NCI-H1092 (cell line): ENCODE measurements at places on chromosomes 12 and 14.

DNA sequence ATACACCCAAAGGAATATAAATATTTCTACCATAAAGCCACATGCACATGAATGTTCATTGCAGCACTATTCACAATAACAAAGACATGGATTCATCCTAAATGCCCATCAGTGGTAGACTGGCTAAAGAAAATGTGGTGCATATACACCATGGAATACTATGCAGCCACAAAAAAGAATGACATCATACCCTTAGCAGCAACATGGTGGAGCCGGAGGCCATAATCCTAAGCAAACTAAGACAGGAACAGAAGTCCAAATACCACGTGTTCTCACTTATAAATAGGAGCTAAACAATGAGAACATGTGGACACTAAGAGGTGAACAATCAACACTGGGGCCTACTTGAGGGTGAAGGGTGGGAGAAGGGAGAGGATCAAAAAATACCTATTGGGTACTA lies 198.5 kb downstream of the BMP4 start:
- no peak for DNase-seq

GRCh38 chr14:85363358-85363757 lies 166.6 kb upstream of the FLRT2 start:
- no peak for DNase-seq

- no peak for DNase-seq
Observed at GRCh38 chr12:112353393-112353792, 28.8 kb downstream of the HECTD4 start.

DNA sequence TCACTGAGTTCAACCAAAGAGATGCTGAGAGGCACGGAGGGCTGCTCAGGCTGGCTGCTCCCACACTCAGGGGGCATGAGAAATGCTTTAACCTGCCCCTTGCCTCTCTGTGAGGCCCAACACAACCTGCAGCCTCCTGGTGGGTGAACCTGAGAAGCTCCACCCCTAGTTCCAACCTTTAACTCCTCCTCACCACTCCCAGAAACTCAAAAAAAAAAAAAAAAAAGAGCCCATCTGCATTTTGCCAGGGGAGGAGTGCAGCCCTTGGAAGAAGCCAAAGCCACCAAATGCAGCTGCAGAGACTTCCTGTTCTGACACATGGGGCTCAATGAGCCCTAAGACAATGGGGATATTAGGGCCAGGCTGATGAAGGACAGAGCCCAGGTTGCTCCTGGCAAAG lies 8.9 kb downstream of the KRT4 start:
- no peak for DNase-seq

GRCh38 chr14:58731465-58732293 lies 93.9 kb downstream of the DACT1 start:
- no peak for DNase-seq

GRCh38 chr14:88562532-88562830 lies 356 bp upstream of the ZC3H14 start:
- DNase-seq: no peak

- no peak for DNase-seq
Observed at GRCh38 chr12:59632408-59632807, 36.6 kb downstream of the SLC16A7 start.

DNA sequence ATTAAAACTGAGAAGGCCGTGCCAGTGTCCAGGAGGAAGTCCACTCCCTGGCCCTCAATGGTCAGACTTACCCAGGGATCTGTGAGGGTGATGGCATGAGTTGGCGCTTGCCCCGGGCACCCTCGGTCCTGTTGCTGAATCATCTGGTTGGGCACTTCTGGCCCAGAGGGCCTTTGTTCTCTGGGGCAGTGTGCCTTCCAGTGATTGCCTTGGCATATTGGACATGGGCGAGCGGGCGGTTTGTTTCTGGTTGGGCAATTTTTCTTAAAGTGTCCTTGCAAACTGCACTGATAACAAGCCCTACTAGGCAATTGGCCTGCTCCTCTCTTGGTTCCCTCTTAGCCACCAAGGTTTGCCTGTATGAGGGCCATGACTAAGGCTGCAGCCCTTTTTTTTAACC lies 69.5 kb upstream of the ZDHHC17 start:
- DNase-seq: no peak

DNA sequence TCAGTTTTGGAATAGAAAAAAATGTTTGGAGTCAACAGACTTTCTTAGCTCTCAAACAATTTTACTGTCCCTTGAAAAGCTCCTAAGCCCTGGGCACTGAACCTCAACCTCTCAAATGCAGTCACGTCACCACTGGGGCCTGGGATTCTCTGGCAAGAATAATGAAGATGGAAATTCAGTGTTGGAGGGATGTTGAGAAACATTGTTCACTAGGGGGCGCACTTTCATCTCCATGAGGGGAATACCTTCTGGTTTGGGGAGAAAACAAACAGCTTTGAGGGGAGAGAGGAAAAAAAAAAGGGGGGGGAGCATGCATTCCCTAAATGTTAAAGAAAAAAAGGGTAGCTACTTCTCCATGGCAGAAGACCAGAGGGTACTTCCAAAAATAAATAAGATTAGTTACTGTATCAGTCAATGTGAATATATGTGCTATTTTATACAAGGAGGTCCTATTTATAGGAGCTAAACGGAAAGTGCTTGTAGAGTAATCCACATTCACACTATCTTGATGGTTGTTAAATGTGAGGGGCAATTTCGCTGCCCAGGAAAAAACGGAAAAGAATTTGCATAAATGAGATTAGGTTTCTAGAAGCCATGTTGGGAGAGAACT lies 5.8 kb upstream of the TBPL2 start:
- DNase-seq: peak; percentile 73

DNA sequence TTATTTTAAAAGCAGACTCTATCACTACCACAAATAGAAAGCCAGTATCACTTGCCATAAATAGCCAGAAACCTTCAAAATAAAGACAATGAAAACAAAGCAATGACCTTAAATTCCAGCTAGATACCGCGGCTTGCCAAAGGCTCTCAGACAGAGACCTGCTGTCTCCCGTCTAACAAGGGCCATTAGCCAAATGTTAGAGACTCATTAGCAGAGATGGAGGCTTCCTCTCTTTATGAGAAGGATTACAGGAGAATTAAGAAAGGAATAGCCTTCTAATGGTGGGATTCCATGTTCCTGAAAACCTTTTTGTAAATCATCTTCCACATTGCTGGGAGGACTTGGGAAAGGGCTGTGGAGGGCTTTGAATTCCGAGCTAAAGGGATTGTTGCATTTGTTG lies 206.7 kb downstream of the AACS start:
- no peak for DNase-seq

- no peak for DNase-seq
Observed at GRCh38 chr12:66103016-66103913, 27.3 kb downstream of the LLPH start.

- no peak for DNase-seq
Observed at GRCh38 chr14:59869381-59870255, 958 bp downstream of the RTN1 start.

- no peak for DNase-seq
Observed at GRCh38 chr12:39846971-39847650, 227.5 kb upstream of the ABCD2 start.

- DNase-seq: no peak
Observed at GRCh38 chr12:113438523-113439300, 16.5 kb downstream of the SDSL start.

- DNase-seq: no peak
Observed at GRCh38 chr12:119341020-119341419, 6.5 kb downstream of the CCDC60 start.

- no peak for DNase-seq
Observed at GRCh38 chr14:92679246-92679645, 69.2 kb downstream of the LGMN start.

- no peak for DNase-seq
Observed at GRCh38 chr14:68575426-68575825, 217.4 kb downstream of the ZFP36L1 start.

DNA sequence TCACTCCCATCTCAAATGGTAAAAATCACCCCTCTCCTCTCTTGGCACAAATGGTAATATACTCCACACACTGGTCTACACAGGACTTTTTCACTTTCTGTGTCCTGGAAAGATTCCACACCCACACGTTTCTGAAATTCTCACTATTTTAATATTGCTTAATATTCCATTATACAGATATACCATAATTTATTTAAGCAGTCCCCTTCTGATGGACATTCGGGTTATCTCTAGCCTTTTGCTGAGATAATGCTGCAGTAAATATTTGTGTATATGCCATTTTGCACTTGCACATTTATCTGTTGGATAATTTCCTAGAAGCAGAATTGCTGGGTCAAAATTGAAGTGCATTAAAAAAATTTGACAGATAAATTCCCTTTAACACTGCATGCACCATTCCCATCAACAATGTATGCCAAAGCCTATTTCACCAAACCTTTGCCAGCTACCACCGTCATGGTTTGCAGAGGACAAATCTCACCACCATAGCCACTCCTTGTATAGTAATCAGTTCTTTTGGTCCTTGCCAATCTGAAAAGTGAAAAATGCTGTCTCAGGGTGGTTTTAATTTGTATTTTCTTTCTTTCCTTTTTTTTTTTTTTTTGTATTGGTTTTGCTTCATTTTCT lies 15.5 kb upstream of the COL2A1 start:
- no peak for DNase-seq

GRCh38 chr14:54488318-54488645 lies 498 bp downstream of the GMFB start:
- DNase-seq: no peak

GRCh38 chr12:19515179-19515578 lies 75.9 kb downstream of the AEBP2 start:
- no peak for DNase-seq

DNA sequence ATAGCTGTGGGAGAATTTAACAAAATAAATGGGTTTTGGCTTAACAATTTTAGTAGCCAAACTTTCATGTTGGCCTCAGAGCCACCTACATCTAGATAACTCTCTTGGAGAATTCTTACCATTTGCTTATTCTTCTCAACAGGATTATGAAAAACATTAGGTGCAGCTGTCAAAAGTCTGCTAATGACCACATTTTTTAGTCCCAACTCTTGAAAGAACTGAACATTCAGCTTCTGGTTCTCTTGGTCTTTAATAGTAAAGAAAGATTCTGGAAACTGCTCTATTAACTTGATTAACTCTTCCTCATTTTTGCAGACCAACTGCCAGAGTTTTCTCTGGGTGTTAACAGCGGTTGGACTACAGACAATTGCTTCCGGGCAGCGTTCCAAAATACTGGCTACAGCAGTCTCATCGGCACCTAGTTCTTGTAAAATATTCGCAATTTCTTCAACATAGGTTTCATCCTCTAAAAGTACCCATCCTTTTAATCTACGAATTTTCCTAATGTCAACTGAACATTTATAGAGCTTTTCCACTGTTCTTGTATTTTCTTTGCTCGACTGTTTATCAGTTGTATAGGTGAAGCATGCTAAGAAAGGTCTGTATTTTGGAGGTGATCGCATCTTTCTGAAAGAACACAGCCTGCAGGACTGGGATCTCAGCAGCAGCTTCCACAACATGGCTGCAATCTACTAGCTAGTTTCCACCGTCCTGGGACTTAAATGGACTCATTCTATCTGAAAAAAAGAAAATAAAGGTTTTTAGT lies 8.7 kb downstream of the MTERF2 start:
- peak; percentile 57 for DNase-seq

DNA sequence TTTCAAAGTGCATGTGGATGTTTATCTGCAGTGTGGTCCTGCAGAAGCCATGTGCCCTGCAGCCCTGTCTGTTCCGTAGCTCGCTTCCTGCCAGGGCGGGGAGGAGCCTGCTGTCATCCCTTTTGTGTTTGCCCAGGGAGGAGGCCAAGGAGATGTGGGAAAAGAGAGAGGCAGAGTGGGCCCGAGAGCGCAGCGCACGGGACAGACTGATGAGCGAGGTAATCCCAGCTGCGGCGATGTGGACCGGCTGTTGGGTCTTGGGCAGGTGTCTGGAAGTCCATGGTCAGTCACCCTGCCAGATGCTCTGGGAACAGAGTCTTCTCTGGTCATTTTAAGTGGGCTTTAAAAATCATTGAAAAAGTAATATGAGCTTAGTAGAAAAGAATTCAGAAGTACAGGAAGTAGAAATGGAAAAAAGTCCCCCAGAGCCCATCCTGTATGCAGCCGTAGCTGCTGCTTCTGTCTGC lies 12.8 kb downstream of the TCHP start:
- DNase-seq: no peak

- DNase-seq: no peak
Observed at GRCh38 chr14:63475761-63476160, 67.4 kb downstream of the PPP2R5E start.

DNA sequence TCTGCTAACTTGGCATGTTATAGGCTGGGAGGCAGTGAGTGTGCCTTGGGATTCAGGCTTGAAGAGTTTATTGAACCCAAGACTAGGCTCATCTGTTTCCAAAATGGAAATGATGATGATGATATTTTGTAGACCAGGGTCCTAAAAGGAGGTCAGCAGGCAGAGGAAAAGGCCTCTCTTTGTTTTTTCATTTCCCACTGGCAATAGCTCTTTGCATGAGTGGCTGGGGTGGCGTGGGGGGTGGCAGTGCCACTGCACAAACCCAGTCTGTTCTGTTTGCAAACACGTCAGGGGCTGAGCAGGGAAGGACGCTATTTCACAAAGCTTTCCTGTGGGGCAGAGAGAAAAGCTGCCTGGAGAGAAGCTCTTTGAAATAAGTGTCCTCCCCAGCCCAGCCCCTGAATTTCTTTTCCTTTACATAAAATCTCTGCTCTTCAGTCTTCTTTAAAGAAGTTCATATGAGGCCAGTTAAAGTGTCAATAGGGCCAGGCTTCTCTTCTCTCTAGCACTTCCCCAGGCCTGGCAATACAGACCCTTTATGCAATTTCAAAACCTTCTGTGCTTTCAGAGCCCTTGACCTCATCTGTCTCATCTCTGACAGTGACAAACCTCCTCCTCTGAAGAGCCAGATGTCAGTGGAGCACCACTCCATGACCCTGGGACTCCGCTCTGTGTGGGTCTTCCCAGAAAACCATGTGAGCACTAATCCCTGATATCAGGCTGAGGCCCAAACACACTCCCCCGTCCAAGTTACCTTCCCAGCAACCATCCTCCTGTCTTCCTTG lies 72.8 kb downstream of the ZNF664 start:
- DNase-seq: no peak

DNA sequence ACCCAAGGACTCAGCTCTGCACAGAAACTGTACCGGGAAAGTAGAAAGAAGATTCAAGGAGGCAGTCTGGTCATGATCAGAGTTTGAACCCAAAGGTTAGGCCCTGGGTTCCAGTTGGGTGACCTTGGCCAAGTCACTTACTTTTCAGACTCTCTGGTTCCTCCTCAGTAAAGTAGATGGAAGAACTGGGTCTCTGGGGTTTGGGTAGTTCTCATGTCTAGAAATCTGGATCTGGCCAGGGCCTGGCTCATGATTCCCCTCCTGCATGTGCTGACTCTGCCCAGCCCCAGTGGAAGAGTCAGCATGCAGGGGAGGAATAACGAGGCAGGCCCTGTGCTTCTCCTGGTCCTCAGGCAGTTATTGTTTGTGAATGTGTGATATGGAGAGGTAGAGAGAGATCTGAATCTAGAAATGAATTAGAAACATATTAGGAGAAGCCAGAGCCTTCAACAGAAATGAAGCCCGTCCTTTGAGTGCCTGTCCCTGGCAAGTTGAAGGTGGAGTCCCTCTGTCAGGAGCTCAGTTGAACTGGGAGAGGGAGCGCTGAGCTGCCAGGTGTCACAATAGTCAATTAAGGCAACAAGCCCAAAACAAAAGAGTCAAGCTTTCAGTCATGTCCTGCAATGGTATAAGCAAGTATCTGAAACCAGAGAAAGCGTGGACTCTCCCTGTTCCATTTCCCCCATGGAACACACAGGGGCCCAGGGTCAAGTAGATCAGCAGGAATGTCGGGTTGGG lies 131.3 kb upstream of the HIF1A start:
- DNase-seq: no peak
